Kidney (tissue), 22 donors: ENCODE measurements at places on chromosomes 3 and 15. TPM values are rescaled to one million over a fixed set of nuclear protein-coding genes. Genes with fewer than 3 reads are reported as not detected.

DNA sequence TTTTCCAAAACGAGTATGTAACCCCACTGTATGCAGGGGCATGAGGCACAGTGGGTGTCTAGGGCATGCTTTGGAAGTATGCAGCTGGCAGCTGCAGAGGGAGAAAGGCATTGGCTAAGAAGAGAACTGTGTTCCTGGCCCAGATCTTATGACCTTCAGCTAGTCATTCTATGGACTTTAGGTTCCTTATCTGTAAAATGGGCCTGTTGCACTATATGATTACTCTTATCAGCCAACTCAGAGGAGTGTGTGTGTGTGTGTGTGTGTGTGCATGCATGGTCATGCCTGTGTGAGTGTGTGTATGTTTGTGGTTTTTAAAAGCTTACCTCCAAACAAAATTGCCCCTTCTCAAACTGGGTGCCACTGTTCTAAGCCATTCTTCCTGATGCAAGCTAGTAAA, 27.4 kb upstream of the CHST2 start:
- DNase-seq, result no peak

DNA sequence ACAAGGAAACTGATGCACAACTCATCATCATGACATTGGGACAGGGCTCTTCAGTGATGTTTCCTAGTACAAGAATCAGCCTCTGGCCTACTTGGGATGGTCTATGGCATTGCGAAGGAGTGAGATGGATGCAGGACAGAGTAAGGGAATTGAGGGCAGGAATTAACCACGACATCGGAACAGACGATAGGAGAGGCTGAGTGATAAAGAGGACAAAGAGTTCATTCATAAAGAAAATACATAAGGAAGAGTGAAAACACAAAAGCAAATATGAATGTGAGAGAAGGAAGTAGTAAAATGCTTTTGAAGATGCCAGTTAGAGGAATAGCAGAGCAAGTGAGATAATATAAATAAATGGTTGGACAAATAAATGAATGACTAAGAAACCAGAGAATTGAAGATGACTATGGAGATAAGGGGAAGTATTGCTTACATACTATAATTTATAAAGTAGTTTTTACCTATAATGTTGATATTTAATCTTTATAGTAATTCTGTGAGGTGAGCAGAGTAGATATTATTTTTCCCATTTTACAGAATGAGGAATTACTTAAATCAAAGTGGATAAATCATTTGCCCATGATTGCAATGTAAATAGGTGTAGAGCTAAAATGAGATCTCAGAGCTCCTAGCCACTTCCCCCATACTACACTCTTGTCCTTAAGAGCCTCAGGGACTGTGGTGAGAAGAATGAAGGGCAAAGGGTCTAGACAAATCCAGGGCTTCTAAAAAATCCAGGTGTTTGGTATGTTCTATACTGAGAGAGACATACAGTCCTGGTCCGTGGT, 203.3 kb downstream of the DTWD1 start:
- DNase-seq, result no peak

NFKBIZ gene
- 6.7 TPM for polyA plus RNA-seq

DNA sequence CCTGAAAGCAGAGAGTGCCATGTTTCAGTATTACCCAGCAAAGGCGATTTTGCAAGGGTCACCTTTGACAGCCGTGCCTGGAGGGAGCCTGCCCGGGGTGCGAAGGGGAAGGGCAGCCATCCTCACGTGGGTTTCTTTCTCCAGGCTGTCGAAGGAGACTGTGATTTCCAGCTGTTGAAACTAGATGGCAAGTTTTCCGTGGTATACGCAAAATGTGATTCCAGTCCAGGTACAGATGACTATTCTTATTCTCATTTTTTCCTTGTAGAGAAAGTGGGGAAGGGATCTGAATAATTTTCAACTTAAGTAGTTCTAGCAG, 3.4 kb downstream of the AHSG start:
- DNase-seq, result no peak

P2RY13 gene
- polyA plus RNA-seq, result 0.71 TPM

DNA sequence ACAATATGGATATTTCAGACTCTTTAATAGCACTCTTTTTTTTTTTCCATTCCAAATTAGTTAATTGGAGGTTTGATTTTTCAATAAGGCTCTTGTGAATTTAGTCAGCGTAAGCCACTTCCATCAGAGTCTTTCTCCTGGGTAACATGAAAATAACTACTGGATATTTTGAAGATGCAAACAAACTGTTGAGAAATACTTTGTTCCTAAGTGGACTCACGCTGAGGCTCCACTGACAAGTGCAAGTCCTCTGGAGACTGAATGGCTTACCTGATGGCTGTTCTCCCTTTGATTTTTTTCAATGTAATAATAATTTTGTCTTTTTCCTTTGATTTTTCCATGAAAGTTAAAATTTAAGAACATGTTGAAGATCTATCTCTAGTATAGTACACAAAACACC, 26.0 kb upstream of the TM4SF1 start:
- no peak for DNase-seq

SERINC4 gene
- polyA plus RNA-seq, result 0.47 TPM

GRCh38 chr3:153350420-153350819, 188.4 kb downstream of the RAP2B start:
- no peak for DNase-seq
